ENCODE measurements at places on chromosomes 12 and 14.
A peak's percentile ranks its signal among the peaks of the same experiment; 100 is the strongest.

GRCh38 chr14:56241461-56241860 is 123.2 kb downstream of the PELI2 start:
- DNase-seq: no peak

GRCh38 chr12:113826805-113827538 is 139.2 kb downstream of the RBM19 start:
- no peak for DNase-seq

DNA sequence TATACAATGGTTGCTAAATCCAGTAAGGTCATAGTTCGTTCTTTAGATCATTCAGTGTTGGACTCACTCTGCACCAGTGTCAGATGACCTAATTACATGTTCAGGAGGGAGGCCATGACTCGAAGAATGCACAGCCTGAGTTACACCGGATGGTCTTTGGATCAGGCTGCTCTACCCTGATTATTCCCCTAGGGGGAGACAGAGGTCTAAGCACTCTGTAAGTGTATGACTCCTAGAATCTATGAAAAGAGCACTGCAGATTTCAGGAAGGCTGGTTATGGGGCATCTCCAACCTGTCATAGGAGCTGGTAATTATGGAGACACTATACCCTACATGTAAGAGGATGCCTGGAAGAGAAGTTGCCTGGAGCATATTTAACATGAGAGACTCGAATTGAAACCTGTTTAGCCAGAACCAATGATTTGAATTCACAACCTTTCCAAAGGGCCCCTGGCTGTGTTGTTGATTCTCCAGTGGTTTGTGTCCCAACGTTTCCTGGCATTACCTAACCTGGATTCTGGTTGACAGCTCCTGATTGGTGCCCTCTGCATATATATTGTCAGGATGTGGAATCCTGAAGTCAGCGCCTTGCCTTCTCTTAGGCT is at the start of gene MUCL1:
MUCL1 (plus strand) TSS at position 584 of the 606 bp plus-strand sequence. CDS start 67 bp downstream, outside the sequence.
- no peak for DNase-seq

DNA sequence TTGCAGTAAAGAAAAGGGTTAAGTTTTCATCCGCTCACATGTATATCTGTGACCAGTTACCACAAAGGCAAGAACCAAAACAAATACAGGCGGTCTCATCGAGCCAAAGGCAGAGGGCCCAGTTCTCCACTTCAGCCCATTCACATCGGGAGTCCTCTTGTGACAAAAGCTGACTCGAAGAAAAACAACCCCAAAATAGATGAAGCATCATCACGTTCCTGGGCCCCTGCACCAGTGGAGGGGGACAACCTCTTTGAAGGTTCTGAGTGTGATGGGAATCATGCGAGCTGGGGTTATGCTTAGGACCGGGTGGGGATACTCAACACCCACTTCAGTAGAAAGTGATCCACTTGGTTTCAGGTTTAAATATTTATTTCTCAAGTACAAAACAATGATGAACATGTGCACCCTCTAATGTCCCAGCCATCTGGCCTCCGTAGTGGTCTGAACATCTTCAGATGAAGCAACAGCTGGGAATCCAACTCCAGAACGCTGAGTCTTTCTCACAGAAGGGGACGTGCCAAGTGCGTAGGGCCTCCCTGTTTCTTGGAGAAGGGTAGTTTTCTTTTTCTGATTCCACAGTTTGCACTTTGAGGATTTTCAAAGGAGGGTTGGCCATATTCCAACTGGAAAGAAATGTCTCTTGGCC is 8.4 kb downstream of the GSC start:
- peak; percentile 70 for DNase-seq

- no peak for DNase-seq
These were observed 93.0 kb downstream of the KCNH5 start for GRCh38 chr14:62952226-62952625.

DNA sequence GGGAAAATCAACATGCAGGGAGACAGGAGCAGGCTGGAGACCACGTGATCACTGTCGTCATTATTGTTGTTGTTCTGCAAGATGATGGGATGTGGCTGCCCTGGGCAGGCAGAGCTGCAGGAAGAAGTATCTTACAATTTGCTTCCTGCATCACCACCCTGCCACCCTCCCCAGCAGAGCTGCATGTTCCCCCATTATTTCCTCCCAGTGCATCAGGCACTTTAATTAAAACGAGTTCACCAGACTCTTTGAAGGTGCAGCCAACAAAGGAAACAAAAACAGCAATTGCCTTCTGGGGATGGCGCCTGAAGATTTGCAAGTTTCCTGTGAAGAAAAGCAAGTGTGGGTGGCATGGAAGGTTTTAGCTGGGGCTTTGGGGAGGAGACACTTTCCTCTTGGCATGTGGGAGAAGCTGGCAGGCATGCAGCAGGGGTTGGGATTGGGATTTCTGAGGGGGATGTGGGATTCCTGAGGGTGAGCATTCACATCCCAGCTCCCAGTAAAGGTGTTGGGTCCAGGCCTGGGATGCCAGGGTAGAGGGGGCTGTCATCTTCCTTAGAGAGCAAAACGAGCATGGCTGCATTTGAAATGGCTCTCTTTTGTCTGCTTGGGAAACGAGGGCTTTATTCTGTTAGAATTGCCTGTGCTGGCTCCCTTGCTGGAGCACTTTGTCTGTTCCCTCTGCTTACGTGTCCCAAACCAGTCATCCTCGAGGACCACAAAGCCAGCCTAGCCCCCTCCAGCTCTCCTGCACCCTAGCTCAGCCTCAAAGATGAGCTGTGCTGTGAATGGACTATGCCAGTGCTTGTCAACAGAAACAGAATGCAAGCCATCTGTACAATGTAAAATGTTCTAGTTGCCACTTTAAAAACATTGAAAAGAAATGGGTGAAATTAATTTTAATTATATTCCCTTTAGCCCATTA is 11.5 kb upstream of the C14orf132 start:
- DNase-seq: no peak

DNA sequence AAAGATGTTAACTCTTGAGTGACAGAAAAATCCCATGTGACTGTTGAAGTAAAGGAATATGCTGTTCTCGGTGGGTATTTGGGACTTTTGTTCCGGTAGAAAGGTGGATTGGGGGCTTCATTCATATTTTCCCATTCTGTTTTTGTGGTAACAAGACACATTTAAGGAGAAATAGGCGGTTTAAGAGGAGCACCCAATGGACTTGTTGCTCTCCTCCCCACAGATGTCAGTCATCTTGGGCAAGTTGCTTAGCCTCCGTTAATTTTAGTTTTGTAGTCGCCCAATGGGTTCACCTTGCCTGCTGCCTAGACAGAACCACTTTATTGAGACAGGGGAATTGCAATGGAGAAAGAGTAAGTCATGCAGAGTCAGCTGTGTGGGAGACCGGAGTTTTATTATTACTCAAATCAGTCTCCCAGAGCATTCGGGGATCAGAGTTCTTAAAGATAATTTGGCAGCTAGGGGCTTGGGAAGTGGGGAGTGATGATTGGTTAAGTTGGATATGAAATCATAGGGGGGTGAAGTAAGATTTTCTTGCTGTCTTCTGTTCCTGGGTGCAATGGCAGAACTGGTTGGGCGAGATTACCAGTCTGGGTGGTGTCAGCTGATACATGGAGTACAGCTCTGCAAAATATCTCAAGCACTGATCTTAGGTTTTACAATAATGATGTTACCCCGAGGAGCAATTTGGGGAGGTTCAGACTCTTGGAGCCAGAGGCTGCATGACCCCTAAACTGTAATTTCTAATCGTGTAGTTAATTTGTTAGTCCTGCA is 50.3 kb downstream of the SLC38A1 start:
- DNase-seq: no peak

DNA sequence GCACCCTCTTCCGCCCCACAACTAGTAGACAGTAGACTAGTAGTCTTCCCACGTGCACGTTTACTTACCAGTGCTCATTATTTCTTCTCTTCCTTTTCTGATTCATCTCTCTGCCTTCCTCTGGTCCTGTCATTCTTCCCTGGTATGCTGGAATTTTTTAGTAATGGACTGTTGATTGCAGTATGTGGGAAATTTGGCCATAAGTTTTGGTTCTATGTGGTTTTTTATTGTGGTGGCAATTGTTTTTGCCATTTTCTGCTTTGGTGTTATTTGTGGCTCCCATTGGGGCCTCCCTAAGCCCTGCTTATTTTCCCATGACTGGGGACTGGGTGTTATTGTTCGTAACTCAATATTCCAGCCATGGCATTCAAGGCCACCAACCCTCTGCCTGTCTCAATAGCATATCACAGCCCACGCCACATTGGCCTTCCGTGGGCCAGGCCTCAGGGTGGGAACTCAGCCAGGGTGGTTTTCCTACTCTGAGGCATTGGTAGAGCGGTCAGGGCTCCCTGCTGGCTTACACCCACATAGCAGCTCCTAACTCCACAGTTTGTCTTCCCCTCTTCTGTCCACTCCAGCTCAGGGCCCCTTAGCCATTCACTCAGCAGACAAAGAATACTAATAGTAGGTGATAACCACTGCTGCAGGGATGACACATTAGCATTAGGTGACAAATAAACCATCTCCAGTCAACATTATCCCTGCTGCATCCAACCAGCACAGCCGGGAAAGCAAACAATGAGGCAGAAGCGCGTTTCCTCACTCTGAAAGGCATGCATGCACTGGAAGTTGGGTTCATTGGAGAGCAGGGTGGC is 321.5 kb downstream of the CACNA1C start:
- DNase-seq: no peak

DNA sequence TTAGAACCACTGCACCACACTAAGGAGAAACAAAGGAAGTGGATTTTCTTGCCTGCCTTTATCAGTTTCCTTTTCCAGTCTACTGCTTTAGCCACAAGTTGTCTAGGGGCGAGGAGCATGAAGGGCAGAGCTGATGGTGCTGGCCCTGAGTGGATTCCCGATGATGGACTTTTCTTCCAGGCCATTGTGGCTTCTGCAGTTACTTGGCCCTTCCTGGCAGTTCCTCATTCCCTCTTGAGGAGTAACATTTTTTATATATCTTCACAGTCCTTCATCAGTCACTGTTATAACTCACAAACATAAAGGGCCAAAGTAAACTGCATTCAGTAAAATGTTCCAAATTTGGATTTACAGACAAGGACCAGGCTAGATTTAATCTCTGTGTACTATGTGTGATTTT is 61.2 kb upstream of the SRSF5 start:
- DNase-seq: no peak

Measured in left forelimb (tissue), 1 donor.